ENCODE measurements at places on chromosomes 7 and 10.

DNA sequence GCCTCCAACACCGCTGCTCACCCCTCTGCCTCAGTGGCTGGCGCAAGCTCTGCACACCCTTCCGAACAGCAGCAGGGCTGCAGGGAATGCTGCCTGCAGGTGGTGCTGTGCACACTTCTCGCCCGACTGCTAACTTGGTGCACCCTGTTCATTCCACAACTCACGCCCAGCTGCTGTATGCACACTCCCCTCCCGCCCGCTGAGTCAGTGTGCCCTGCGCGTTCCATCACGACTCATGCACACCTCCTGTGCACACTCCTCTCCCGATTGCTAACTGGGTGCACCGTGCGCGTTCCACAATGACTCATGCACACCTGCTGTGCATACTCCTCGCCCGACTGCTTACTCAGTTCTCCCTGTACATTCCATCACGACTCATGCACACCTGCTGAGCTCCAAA is 21.5 kb downstream of the ADARB2 start:
- peak; percentile 19 for DNase-seq

DNA sequence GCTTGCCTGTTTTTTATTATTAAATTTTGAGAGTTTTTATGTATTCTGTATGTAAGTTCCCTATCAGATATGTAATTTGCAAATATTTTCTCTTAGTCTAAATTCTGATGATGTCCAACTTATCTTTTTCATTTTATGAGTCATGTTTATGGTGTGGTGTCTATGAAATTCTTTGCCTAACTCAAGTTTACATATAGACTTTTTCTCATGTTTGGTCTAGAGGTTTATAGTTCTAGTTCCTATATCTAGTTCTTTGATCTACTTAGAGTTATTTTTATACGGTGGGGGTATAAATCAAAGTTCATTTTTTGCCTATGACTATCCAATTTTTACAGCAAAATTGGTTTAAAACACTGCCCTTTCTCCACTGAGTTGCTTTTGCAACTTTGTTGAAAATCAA is 26.3 kb upstream of the CCDC7 start:
- DNase-seq: no peak

DNA sequence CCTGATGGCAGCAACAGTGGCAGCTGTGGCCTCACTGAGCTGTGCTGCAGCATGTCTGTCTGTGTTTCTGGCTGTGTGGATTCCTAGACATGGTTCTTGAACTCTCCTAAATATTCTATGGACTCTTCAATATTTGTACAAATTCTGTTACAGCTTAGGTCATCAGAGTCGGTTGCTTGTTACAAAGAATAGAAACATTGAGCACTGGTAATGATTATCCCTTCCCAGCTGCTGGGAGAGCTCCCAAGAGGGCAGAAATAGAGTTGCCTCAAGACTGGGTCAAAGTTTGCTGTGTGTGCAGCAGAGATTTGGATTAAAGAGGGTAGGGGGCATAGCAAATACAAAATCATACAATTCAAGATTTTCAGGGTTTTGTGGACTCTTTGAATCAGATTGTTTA is 337.1 kb upstream of the AKR1E2 start:
- no peak for DNase-seq

- no peak for DNase-seq
Observed at GRCh38 chr7:131104596-131105293, 222.9 kb upstream of the MKLN1 start.

- no peak for DNase-seq
Observed at GRCh38 chr10:112141292-112141691, 42.3 kb downstream of the GPAM start.

DNA sequence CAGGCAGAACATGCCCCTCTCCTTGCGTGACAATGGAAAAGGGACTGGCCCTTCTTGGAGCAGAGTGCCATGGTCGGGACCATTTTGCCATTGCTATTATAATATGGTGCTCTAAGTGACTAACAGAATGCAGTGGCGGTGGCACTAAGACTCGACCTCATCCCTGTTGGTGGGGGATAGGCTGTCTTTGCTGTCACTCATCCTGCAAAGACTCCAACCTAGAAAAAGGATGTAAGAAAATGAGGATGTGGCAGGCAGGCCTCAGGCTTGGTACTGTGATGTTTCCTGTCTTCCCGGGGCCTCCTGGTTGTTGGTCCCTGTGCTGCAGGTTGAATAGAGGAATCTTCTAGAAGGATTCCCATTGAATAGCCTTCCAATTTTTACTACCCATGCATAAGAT is 18.6 kb downstream of the BLNK start:
- DNase-seq: no peak

GRCh38 chr7:148304456-148304855 is 286.1 kb upstream of the C7orf33 start:
- DNase-seq: no peak

DNA sequence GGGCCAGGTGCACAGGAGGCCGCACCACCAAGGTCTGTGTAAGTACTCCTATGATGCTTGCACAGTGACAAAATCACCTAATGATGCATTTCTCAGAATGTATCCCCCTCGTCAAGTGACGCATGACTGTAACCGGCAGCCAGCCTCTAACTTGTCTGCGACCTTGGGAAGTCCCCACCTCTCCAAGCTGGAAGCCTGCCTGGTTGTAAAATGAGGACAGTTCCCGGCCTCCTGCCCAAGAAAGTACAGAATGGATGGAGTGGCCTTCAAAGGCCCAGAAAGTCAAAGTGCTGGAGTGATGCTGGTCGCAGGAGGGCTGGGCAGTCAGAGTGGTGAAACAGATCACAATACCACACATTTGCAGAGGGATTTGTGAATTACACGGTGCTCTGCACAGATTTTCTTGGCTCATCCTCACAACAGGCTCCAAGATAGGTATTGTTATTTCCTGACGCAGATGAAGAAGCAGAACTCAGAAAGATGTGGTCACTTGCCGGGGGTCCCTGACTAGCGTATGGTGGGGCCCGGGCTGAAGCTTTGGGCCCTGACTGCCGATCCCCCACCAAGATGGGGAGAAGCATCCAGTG is 22.8 kb downstream of the SPOCK2 start:
- DNase-seq: no peak

GRCh38 chr7:66308411-66308810 is 103.3 kb downstream of the TPST1 start:
- no peak for DNase-seq

- DNase-seq: no peak
Observed at GRCh38 chr7:30859940-30860496, 51.6 kb upstream of the AQP1 start.

DNA sequence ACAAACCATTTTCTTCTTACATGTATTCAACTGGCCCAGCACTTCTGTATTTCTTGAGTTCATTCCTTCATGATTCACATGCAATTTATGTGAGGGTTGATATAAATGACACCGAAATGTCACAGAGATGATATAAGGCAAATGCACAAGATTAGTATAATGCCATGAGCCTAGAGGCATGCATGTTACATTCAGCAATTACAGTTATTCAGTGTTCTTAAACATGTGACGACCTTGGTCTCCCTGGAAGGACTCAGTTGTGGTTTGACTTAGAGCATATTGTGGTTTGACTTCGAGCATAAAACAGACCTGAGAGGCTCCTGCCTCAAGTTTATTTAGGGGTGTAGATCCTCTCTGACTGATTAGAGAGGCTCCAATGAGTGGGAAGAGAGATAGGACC is 752.1 kb upstream of the POM121L12 start:
- DNase-seq: no peak

GRCh38 chr10:4914213-4914850 is 48.9 kb upstream of the AKR1C1 start:
- no peak for DNase-seq

DNA sequence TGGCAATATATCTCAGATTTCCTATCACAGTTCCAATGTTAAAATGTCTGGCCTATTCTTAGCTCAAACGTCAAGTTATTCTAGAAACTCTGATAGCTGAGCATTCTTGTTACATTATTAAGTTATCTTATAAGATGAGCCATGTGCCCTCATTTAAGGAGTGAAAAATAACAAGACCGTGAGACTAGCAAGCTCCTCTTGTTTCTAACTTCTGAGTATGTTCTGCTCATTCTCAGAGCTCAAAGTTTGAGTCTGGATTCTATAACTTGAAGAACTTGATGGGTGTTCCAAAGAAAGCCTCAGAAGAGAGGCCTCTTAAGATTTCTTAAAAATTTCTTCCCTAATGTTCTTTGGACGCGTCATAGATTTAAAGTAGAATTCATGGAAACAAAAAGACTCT is 215.2 kb downstream of the HTR7 start:
- no peak for DNase-seq

DNA sequence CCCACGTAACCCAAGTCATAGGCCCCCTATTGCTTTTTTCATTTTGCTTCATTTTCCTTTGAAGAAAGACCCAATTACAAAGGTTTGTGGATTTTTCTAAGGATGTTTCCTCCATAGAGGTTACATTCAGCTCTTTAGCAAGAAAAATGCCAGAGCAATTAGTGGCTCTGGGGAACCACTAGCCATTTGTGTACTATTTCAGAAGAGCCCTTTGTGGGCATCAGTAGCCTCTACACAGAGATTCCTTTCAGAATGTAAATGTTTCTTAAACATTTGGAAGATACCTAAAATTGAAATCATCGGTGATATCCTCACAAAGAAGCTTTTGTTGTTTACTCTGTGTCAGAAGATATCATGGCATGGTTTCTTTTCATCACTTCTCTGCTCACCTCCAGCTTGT is 291.0 kb upstream of the KMT2E start:
- DNase-seq: no peak

GRCh38 chr7:35257251-35258124 is 3.6 kb upstream of the TBX20 start:
- no peak for DNase-seq

DNA sequence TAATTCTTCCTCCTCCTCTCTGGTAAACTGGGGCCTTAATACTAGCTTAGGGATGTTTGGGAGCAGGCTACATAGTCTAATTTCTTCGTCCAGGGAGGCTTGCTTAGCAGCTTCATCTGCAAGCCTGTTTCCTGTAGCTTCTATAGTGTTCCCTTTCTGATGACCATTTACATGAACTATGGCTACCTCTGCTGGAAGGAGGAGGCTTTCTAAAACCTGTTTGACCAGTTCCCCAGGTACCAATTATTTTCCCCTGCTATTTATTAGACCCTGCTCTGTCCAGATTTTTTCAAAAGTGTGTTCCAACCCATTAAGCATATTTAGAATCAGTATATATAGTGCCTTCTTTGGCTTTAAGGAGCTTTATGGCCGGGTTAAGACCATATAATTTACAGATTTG is 38.8 kb upstream of the DNAH11 start:
- DNase-seq: no peak

- DNase-seq: no peak
Observed at GRCh38 chr7:79880312-79880711, 254.3 kb upstream of the GNAI1 start.

GRCh38 chr10:94150541-94151184 is 156.9 kb downstream of the PLCE1 start:
- no peak for DNase-seq

GRCh38 chr10:23521735-23522134 is 82.9 kb downstream of the OTUD1 start:
- no peak for DNase-seq

- peak; percentile 74 for DNase-seq
Observed at GRCh38 chr7:141533149-141533949, 17.9 kb upstream of the AGK start.

DNA sequence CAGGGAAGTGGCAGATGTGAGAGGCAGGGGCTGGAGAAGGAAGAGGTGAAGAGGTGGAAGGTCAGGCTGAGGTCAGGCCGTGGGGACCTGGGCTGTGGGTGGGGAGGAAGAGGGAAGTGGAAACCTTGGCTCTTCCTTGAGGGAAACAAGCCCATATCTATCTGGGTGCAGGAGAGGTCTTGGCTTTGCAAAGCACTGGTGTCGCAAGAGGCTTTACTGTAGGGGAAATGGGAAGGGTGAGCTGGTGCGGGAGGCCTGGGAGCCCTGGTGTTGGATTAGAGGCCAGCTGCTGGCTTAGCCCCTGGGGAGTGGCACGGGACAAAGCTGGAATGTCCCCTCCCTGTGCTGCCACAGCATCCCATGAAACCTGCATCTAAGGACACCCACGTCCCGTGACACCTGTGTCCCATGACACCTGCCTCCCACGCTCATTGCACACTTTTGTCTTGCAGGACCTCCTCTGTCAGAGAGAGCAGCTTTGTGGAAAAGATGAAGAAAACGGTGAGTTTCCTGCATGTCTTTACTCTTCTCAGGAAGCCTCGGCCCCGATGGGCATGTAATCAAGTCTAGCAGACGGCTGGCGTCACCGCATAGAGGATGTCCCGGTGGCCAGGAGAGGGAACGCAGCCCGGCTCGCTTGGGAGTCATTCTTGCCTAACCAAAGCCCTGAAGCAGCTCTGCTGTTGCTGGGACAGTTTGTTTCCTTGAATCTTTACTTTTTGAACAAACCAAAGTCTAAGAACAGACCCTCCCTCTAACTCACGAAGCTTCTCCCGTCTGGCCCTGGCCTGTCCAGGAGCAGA is 22.2 kb downstream of the TMEM120A start:
- DNase-seq: no peak

DNA sequence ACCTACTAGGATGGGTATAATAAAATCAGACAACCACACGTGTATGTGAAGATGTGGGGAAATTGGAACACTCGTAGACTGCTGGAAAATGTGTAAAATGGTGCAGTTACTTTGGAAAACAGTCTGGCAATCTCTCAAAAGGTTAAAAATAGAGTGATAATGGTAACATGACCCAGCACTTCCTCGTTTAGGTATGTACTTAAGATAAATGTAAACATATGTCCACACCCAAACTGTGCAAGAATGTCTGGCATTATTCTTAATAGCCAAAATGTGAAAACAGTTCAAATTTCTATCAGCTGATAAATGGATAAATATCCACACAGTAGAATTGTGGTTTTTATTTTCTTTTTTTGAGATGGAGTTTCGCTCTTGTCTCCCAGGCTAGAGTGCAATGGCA is 272.8 kb downstream of the ZNF248 start:
- DNase-seq: no peak

DNA sequence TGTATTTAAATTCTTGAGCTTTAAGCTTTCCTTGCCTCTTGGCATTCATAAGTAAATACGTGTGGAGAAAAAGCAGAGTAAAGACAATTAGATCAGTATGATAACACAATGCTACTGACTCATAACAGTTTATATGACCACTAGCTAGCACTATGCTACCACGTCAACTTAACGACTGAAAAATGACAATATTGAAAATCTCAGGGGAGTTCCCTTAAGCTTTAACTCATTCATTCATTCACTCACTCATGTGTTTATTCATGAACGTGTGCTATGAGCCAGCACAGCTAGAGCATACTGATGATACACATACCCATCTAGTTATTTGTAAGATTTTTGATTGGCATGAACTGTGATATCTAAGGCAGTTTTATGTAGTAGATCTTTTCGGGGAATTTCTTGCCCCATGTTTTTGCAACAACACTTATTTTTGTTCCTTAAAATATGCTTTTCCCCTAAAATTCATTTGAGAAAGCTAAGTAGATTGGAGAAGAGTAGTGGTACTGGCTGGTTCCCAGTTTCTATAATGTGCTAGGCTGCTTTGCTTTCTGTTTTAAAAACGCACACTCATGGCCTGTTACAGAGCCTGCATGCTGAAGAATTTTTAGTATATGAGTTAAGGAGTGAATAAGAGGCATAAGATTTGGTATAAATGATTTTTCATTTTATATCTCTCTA is 57.4 kb upstream of the ACBD5 start:
- DNase-seq: no peak

- no peak for DNase-seq
Observed at GRCh38 chr10:27959093-27959715, 39.7 kb downstream of the ODAD2 start.

Data from left colon (tissue), 2 donors.